Stimulated activated CD8-positive, alpha-beta memory T cell treated with anti-CD3 and anti-CD28 coated beads, Interleukin-4, amount 100 ng/mL, for 1 hour (primary cell): ENCODE measurements at places on chromosomes 5 and 9.

- no peak for DNase-seq
Measured at GRCh38 chr5:161002571-161003074, 150.6 kb upstream of the ATP10B start.

DNA sequence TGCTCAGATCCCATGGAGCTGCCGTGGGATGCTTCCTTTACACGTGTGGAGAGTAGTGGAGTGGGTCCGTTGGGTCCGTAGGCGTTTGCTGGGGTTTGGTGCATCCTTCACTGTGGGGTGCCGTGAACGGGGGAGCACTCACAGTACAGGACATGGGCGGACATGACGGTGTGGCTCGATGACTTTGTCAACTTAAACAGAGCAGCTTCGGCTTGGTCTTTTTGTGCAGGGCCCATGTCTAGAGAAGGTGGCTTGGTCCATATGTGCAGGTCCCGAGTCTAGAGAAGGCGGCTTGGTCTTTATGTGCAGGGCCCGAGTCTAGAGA, 26.4 kb upstream of the EXOC3 start:
- DNase-seq = no peak

DNA sequence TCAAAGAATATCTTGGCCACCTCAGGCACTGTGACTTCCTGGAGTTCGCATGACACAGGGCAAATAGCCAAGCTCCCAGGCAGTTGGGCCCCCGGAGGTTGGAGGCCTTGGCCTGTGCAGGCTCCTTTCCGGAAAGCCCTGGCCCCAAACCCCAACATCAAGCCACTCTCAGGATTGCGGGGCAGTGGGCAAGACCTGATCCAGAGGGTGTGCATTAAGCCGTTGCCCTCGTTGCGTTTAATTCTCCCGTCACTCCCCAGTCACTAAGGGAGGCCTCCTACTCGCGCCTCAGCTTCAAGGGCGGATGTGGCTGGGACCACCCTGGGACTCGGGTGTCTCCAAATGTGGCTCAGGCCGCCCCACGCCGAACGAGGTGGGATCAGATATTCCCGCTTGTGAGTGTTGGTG, 60.1 kb downstream of the TMEM174 start:
- no peak for DNase-seq

DNA sequence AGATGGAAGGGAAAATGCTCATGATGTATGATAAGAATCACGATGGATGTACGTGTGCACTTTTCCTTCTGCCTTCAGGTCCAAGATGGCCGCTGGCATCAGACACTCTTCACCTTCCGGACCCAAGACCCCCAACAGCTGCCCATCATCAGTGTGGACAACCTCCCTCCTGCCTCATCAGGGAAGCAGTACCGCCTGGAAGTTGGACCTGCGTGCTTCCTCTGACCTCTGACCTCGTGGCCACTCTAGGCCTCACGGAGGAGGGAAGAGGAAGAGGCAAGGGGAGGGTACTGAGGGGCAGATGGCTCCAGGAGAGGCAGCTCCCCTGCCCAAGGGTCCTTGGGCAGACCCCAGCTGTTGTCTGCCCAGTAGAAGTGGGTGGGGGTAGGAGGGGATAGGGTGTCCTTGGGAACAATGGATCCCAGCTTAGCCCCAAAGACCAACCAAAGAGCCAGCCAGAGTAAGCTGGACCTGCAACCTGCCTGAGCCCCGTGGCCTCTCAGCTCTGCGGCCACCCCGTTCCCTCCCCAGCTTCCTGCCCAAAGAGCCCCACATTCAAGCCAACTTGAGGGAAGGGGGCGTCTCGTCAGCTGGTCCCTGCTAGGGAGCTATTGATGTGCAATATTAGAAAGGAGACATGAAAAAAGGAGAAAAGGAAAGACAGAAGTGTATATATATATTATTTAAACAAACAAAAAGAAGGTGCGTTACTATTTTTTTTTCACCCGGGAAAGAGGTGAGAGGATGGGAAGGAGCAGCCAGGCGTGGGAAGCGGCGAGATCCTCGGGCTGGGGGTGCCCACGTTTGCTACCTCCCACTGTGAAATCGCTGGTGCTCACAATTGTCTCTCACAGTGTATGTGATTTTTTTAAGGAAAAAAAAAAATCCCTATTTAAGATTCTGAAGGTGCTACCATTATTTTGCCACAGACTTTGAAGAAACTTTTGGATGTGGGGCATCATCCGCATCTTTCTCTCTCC, 12.1 kb upstream of the ORM1 start:
- no peak for DNase-seq
